ENCODE measurements at places on chromosomes 7 and 10. TPM values are rescaled to one million over a fixed set of nuclear protein-coding genes. Genes with fewer than 3 reads are reported as not detected.

GRCh38 chr7:35253460-35253709 is 515 bp downstream of the TBX20 start:
- DNase-seq: peak; percentile 40

DNA sequence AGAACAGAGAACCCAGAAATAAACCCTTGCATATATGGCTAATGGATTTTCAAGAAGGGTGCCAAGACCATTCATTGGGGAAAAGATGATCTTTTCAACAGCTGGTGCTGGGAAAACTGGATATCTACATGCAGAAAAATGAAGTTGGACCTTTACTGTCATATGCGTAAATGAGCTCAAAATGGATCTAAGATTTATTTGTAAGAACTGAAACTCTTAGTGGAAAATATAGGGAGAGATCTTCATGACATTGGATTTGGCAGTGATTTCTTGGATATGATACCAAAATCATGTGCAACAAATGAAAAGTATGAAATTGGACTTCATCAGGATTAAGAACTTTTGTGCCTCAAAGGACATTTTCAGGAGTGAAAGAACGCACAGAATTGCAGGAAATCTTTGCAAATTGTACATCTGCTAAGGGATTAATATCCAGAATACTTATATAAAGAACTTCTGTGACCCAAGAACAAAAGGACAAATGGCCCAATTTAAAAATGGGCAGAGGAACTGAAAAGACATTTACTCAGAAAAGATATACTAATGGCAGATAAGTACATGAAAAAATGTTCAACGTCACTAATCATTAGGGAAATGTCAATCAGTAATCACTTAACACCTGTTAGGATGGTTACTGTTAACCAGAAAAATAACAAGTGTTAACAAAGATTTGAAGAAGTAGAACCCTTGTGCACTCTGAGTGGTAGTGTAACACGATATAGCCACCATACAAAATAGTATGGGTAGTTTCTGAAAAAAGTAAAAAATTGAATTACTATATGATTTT is 6.1 kb downstream of the DBF4 start:
- DNase-seq: no peak

DNA sequence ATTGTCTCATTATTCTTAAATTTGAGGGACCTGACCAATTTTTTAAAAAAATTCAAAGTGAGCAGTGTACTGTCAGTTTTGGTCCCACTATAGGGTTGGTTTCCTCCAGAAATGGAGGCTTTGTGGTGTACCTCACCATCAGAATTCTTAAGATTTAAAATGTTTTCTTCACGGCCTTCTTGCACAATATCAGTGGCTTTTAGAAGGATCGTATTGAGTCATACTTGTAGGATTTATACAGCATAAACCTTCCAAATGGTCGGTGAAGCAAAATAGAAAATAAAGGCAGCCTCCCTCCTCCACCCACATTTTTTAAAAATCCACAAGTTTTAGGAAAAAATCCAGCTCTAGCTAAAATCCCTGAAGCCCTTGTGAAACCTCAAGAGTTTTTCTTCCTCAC is 126.4 kb downstream of the RNLS start:
- no peak for DNase-seq

PRKCQ gene
- 0.30 TPM for total RNA-seq

DNA sequence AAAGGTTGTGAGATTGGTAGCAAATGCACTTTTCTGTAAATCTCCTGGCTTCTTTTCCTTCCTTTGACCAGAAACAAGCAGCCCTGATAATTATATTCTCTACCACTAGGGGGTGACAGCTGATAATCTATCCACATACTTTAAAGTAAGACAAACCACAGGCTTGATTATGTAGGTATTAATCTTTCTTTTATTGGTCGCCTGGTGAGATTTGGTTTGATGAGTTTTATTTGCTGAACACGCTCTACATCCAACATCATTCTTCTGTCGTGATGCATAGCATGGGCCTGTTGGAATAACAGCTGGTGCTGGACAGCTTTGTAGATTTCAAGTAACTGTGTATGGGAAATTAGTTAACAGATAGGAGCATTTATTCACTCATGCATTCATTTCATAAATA is 63.5 kb downstream of the ZNF365 start:
- no peak for DNase-seq

DNA sequence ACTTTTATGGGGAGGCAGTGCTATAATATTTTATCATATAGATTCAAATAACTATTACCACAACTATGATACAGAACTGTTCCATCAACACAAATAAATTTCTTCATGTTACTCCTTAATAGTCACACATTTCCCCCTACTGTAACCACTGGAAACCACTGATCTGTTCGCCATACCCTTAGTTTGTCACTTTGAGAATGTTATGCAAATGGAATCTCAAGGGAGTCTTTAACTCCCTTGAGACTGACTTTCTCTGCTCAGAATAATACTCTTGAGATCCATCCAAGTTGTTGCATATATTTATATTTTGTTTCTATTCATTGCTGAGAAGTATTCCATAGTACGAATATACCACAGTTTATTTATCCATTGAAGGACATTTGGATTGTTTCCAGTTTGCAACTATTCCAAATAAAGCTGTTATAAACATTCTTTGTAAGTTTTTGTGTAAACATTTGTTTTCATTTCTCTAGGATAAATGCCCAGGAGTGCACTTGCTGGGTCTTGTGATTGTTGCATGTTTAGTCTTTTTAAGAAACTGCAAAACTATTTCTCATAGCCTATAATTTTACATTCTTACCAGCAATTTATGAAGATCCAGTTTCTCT is 19.7 kb upstream of the PON2 start:
- DNase-seq: no peak

GRCh38 chr7:44367475-44368043 is 42.2 kb upstream of the CAMK2B start:
- DNase-seq: no peak

- no peak for DNase-seq
These were observed 7.6 kb downstream of the LOXL4 start for GRCh38 chr10:98260350-98260749.

VAX1 gene
- total RNA-seq: not detected

DNA sequence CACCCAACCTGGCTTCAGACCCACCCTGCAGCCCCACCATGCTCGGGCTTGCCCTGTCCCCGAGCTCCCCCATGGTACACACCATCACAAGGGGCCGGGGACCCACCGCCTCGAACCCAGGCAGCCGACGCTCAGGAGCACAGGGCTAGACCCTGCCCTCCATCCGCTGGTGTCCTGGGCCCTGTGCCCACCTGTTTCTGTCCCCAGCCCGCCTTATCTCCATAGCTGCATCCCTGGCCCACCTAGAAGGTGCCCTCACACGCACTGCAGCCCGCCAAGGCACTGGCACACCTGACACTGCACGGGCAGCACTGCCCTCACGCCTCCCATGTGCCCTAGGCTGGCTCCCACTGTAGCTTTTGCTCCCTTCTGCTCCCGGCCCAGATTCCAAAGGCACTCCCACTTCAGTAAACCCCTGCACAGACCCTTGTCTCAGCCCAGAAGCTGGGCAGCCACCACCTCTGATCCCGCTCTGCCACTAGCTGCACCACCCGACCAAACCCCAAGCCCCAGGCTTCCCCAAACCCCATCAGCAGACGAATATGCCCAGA is 17.1 kb downstream of the YKT6 start:
- peak; percentile 33 for DNase-seq
